ENCODE measurements at places on chromosomes 2 and 18.

GRCh38 chr2:226963528-226963927 lies 127.7 kb downstream of the RHBDD1 start:
- DNase-seq, result no peak

DNA sequence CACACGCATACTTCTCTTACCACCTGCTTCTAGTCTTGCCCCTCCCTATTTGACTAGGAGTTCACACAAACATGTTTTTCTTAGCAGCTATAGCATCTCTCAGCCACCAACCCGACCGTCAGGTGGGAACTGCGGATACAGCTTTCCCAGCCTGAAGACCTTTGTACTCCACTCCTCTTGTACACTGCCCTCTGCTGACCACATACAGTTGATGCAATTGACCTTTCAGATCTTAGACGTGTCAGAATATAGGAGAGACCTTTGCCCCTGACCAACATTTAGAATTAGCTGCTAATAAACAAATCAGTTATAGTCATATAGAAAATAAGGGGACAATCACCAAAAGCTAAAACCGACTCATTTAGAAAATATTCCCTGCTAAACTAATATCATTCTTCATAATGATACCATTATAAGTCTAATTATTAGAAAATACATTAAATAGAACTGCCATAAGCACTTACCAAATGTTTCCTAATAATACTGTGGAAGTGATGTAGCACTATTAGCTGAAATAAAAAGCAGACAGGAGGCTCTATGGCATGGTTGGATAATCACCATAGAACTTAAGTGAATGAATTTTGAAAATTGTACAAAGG lies 208.4 kb downstream of the RAD51AP2 start:
- DNase-seq, result peak; percentile 44

DNA sequence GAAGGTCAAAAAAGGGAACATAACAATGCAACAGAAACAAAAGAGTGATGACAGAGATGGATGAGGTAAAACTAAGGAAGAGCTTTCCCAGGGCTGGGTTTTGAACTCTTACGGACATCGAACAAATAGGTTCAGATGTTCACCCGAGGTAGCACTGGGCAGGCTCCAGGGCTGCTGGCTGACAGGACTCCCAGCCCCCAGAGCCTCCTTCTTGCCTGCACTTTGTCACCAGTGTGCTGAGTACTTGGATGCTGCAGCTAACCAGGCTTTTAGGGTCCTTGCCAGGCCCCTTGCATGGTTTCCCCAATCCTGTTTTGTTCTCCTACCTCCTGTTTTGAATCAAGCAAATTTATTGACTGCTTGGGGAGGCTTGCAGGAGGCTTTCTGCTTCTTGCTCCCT lies 322.9 kb downstream of the DYSF start:
- no peak for DNase-seq

- DNase-seq, result no peak
These were observed 526.9 kb downstream of the SLC4A3 start for GRCh38 chr2:220154304-220154703.

- DNase-seq, result no peak
These were observed 34.8 kb downstream of the GPATCH11 start for GRCh38 chr2:37119157-37119556.

DNA sequence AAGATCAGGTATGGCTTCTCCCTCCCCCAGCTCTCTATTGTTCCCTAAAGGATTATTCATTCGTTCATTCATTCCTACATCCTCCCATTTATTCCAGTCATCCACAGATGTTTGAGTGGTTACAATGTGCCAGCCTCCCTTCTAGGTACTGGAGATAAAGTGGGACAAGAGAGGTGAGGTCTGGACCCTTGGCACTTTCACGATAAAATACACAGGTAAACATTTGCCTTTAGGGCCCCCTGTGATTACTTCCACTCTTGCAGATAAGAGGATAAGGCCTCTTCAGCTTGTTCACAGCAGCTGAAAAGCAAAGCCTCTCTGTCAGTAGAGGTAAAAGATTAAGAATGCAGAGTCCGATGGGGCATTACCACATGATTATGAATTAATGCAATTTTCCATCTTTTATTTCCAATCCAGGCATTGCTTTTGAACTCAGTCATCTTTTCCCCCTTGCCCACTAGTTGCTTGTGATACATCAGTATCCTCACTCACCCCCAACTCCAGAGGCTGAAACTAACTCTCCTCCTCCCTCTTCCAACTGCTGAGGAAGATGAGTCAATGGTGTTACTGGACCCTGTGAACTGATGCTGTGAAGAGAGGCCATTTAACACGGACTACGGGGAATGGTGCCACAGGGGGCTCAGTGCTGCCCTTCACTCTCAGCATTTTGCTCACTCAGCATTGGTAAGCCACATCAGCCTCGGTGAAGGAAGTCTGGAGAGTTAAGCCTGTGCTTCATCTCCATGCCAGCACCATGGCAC lies 1.1 kb upstream of the DPP4 start:
- DNase-seq, result no peak

DNA sequence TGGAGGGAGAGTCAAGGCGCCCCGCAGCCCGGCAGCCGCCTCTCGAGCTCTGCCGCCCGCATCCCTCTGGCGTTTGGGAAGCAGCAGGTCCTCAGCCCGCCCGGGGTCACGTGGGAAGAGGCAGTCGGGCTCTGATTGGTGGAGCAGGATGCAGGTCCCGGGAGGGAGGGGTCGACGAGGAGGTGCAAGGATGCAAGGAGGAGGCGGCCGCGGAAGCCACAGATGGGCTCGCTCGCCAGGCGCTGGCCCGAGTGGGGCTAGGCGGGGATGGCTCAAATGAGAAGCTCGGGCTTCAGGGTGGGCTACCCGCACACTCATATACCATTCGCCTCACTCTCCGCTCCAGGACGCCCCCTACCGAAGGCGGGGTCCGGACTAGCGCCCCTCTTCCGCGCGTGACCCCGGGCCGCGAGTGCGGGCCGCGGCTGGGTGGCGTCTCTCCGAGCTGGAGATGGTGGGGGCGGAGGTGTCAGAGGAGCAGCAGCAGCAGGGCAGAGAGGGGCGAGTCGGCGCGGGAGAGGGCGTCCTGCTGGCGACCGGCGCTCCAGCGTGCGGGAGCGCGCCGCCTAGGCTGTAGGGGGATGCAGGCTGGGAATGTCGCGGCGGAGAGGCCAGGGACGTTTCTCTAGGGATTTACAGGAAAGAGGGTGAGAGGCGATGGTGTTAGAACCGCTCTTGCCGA lies at the start of gene TMEFF2:
TMEFF2 (minus strand) TSS at position 68 of the 682 bp plus-strand sequence. CDS start 409 bp downstream, outside the sequence.
- DNase-seq, result no peak

DNA sequence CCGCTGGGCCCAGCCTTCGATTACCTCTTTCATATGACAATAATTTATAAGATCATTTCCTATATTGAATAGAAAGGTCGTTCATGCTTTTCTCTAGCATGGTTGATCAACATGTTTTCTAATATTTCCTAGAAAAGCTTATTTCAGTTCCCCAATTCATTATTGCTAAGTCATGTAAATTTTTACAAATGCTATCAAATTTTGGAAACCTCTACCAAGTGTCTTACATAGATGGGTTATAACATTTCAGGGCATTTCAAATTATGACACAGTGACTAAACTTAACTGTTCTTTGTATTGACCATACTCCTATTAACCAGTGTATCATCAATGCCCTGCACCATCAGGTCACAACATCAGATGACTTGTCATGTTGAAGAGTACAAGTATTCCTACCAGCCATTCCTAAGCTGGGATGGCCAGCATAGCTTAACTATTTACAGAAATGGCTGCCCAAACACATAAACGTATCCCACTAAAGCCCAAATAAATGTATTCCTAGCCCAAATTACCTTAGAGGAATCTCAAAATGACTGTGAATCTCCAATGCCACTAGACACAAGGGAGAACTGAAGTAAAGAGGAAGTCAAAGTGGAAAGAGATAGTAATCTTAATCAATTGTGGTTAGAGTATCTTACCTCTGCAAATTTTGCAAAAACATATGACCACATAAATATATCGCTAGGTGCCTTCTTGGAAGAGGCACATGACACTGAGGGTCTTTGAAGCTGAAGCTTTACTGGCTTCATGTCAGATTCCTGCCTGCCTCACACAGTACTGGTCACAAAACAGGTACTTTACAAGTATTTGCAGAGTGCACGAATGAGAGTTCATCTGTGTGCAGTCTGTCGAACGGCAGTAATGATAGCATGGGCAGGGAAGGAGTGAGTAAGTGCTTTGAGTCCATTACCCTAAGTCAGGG lies 87.3 kb upstream of the TLK1 start:
- DNase-seq, result peak; percentile 81

DNA sequence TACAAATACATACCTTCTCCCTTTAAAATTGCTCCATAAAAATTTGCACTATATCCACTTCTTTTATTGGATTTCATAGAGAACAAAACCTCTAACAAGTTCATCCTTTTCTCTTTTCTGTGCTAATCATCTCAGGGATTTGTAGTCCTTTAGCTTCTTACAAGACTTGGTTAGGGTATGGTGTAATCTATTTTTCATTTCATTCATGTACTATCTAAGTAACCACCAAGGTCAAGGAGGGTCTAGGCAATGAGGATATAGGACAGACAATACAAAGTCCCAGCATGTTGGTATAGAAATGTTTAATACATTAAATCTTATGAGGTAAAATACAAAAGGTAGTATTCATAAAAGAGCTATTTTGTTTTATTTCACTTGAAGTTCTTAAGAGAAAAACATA lies 17.5 kb downstream of the C2orf69 start:
- no peak for DNase-seq

DNA sequence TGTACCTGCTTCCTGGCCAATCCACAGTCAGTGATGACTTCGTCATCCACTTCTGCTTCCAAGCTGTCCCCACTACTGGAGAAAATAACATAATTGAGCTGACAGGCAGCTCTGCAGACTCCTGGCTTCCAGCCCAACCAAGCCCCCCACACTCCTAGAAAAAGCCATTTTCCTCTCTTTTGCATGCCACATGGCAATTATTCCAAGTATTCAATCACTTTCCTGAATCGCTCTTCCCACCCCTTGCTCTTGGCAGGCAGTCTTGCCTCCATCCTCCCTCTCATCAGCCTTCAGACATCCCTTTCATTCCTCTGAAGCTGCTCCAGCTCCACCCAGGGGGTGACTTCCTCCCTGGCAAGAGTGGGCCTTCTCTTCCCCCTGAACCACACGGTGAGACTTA lies 14.3 kb upstream of the ST8SIA5 start:
- no peak for DNase-seq

DNA sequence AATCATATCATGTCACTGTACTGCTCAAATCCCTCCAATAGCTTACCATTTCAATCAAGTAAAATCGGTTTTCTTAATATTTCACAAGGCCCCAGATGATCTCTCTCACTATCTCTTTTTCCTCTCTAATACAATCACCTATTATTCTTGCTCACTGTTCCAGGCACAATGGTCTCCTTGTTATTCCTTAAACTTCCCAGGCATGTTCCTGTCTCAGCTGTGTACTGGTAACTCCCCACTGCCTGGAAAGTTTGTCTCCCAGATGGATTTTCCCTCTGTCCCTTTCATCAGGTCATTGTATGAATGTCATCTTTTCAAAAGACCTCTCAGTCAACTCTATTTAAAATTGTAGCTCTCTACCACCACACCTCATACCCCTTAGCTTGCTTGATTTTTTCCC lies 30.7 kb upstream of the FANCL start:
- DNase-seq, result no peak

Measured in hematopoietic multipotent progenitor cell (in vitro differentiated cells).